ENCODE measurements at places on chromosomes 6 and 20. TPM values are rescaled to one million over a fixed set of nuclear protein-coding genes. Genes with fewer than 3 reads are reported as not detected.
A peak's percentile ranks its signal among the peaks of the same experiment; 100 is the strongest.

- ATAC-seq = no peak
These were observed 9.7 kb upstream of the TBC1D7 start for GRCh38 chr6:13338038-13338437.

- ATAC-seq = no peak
These were observed 192.2 kb downstream of the GMPR start for GRCh38 chr6:16430391-16431089.

DNA sequence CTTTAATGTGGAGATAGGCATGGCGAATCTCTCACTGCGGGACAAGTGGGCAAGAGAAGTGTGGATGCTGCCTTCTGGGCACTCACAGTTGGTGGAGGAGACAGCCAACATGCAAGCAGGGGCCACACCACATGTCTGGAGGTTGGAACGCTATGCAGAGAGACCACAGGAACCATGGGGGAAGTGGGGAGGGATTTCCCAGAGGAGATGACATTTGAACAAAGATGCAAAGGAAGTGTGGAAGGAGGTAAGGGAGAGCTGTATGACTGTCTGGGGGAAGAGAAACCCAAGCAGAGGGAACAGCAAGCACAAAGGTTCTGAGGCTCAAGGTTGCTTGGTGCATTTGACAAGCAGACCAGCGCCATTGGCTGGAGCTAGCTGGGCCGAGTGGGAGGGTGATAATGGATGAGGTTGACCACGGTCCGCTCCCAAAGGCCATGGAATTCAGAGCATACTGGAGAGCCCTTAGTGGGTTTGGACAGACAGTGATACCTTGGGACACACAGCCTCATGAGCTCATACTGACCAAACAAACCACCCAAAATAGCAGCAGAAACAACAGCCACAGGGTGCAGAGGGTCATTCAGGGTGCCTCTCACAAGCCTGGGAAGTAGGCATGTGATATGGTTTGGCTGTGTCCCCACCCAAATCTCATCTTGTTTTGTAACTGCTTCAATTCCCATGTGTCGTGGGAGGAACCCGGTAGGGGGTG is 7.6 kb upstream of the FAM110A start:
- peak; percentile 7 for ATAC-seq

The ZFP57 gene
- total RNA-seq = 2.6 TPM

The LY6G6C gene
- 0.64 TPM for total RNA-seq

The THBS2 gene
- not detected for total RNA-seq

The IP6K3 gene
- total RNA-seq = not detected

The CPNE5 gene
- total RNA-seq = 3.9 TPM

DNA sequence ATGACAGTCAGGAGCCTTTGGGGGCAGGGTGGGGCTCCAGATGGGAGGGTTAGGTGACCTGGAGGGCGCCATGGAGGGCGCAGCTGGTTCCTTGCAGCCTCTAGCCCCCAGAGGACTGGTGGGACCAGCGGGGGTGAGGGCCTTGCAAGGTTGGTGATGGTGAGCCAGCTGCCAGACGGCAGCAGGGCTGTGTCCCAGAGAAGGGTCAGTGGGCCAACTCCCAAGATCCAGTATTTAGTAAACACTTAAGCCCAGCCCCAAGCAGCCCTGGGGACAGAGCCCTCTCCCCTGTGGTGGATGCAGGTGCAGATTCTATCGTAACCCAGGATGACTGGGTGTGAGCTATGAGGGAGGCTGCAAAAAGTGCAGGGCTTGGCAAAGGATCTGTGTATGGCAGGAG is 201.5 kb upstream of the RNF24 start:
- no peak for ATAC-seq

The GPX5 gene
- total RNA-seq = not detected

DNA sequence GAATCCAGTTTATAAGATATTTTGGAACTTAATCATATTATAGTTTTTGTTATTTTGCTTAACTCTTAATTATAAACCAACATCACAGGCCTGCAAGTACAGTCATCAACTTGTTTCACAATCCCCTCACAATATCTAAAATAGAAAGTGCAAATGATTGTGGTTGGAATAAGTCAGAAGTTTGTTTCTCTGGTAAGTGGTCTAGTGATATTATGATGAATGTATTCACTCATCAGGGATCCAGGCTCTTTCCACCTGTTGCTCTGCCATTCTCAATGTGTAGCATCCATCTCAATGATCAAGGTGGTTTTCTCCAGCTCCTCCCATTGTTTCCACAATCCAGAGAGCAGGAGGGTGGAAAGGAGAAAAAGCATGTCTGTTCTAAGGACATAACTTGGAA is 54.2 kb downstream of the OPN5 start:
- ATAC-seq = no peak

The LHFPL5 gene
- total RNA-seq = 0.26 TPM

GRCh38 chr20:44419131-44419844 is 56.4 kb upstream of the TTPAL start:
- ATAC-seq = no peak

Data from activated T-helper 17 cell treated with anti-CD3 and anti-CD28 coated beads, Interleukin-2, amount 50 U/mL, for 72 hours (primary cell).